Activated CD4-positive, alpha-beta T cell treated with anti-CD3 and anti-CD28 coated beads for 48 hours (primary cell): ENCODE measurements at places on chromosomes 16 and 17.

DNA sequence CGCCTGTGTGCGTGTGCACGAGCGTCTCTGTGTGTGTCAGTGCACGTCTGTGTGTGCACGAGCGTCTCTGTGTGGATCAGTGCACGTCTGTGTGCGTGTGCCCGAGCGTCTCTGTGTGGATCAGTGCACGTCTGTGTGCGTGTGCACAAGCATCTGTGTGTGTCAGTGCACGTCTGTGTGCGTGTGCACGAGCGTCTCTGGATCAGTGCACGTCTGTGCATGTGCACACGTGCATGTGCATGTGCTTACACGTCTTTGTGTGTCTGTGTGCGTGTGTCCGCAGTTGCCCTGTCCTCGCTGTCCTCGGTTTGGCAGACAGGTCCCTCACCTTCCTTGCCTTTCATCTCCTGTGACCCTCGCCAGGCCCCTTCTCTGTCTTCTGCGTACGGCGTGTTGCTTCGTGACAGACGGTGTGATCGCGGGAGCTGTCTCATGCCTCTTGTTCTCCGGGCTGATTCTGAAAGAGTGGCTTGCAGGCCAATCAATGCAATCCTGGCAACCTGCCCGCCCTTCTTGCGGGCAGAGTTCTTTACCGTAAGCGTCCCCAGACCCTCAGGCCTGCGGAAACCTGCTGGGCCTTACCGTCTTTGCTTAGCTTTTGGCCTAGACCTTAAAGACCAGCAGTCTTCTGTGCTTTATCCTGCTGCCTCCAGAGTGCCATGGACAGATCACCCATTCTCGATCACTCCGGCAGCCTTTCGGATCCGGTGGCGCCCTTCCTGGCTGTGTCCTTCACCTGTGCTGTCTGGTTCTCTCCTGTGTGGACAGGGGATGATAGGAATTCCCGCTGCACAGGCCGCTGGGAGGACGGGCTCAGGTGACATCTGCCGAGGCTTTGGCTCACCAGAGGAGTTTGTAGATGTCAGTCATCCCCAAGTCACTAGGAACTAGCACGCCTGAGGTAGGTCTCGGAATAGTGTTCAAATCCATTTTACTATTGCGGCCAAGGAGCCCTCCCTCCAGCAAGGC lies 18.5 kb downstream of the MLYCD start:
- DNase-seq, result no peak

DNA sequence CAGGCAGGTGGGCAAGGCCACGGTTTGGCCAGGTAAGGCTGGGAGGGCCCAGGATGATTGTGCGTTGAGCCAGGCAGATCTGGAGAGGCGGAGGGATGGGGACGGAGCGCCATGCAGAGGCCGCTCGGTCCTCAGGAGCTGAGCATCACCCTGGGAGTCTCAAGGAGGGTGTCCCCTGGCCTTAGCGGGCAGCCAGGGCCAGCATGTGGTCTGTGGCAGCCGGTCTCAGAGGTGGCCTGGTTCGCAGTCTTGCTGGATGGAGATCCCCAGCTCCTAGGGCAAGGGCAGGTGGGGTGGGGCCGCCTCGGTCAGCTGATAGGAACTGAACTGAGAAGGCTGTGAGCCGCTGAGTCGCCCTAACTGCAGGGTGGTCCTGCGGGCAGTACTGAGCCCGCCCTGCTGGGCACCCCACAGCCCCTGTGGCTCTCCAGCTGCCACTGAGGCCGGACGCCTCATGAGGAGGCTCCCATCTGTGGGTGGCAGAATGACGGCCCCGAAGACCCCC lies 11.6 kb upstream of the CDH15 start:
- DNase-seq, result no peak

GRCh38 chr17:36461330-36462110 lies 25.0 kb upstream of the ZNHIT3 start:
- no peak for DNase-seq

- no peak for DNase-seq
These were observed 37.3 kb downstream of the MMP15 start for GRCh38 chr16:58062821-58063220.

DNA sequence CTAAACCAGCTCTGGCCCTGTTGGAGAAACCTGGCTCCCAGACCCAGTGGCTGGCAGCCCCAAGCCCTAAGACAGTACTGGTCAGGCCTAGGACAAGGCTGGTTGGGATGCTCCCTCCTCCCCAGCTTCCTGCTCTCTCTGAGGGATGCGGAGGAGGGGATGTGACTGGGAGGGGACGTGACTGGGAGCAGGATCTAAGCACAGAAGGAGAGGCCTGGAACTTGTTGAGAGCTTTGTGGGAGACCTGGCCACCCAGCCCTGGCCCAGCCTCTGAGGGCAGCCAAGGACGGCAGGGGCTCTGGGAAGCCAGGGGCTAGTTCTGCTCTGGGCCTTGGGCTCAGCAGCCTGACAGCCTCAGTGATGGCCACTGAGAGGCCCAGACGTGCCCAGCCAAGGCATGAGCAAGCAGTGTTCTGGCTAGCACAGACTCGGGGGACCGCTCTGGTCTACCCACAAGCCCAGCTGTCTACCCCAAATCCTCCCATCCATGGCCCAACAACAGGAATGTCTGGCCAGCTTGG lies 22.8 kb downstream of the ATP6V0D1 start:
- DNase-seq, result no peak

DNA sequence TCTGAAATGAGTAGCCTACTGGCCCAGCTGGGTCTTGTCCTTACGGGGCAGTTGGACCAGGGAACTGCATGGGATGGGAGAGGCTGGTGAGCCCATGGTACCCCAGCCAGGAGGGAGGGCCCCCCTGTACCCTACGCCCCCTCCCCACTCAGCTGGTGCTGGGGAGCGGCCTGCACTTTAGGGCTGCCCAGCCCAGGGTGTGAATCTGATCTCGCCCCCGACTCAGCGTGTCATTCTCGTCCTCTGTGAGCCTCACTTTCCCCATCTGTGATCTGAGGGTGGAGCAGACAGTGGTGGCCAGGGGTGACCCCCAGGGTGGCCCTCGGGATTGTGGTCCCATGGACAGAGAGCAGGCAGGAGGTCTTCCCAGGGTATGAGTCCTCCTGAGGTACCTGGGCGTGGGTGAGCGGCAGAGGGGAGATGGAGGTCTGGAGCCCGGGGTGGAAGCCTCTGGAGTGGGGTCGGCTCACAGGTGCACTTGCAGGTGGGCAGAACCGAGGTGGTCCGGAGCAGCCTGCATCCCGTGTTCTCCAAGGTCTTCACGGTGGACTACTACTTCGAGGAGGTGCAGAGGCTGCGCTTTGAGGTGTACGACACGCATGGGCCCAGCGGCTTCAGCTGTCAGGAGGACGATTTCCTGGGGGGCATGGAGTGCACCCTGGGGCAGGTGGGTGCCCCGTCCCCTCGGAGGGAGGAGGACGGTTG lies 1.6 kb downstream of the CPNE7 start:
- DNase-seq, result no peak

GRCh38 chr17:30600830-30601494 lies 123.8 kb downstream of the GOSR1 start:
- peak; percentile 25 for DNase-seq

DNA sequence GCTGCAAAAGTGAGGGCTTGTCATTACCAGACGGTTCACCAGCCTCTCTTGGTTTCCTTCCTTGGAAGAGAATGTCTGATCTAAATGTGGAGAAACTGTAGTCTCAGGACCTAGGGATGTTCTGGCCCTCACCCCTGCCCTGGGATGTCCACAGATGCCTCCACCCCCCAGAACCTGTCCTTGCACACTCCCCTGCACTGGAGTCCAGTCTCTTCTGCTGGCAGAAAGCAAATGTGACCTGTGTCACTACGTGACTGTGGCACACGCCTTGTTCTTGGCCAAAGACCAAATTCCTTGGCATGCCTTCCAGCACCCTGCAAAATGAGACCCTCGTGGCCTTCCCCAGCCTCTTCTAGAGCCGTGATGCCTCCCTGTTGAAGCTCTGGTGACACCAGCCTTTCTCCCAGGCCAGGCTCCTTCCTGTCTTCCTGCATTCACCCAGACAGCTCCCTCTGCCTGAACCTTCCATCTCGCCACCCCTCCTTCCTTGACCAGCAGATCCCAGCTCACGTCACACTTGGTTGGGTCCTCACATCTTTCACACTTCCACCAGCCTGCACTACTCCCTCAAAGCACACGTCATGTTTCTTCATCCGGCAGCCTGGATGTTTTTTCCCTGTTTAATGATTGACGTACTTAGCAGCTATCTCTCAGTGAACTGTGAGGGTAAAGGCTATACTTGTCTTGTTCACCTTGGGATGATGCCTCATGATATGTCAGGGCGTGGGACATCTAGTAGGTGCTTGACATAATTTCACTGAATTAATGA lies 4.3 kb downstream of the ZNF768 start:
- no peak for DNase-seq

GRCh38 chr16:71354156-71354555 lies 4.4 kb upstream of the CALB2 start:
- DNase-seq, result no peak

DNA sequence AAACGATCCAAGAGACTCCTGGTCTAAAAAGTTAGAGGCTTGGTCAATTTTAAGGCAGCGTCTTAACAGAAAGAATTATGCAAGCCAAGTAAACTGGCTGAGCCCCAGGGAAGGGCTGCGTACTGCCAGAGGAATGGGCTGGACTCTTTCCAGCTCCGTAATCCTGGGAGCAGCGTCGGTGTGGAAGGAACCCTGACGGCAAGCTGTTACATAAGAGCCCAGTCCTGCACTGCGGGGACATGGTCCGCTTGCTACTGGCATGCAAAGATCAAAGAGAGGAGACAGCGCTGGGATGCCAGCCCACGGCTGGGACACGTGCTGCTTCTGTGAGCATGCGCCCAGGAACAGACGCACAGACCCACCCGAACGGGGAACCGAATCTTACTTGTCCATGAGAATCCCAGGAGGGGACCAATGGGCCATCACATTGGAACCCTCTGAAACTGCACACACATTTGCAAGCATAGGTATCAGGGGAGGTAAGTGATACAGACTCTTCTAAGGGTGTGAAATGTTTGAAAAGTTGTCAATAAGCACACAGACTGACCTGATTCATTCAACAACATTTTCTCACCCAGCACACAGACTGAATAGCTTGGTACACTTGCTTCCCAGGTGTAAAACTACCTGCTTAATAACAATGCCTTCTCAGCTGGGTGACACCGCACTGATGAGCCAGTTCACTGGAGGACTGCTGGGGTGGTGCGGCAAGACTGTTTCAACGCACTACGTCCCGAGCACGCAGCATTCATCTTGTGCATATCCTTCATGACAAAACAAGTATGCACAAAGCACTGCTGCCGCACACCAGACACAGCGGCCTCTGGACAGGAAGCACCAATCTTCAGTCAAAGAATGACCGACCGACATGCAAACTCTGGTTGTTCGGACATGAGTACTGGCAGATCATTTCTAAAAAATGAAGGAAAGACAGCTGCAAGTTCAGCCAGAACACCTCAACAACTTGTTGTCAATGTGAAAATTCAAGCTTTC lies 94.9 kb downstream of the ANKRD11 start:
- DNase-seq, result no peak

GRCh38 chr17:5872831-5873230 lies 197.3 kb upstream of the WSCD1 start:
- DNase-seq, result no peak

DNA sequence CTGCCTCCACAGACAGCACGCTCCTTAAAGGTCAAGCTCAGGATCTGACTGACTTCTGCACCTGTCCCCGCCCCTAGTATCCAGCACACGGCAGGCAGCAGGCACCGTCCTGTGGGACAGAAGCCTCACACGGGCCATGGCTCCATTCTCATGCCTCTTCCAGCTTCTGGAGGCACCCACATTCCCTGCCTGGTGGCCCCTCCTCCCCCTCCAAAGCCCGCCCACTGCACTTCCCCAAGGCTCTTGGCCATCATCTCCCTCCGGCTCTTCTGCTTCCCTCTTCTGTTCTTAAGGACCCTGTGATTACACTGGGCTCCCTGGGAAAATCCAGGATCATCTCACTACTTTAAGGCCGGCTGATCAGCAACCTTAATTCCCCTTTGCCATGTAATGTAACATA lies 3.5 kb downstream of the CANT1 start:
- no peak for DNase-seq

GRCh38 chr17:76530095-76530723 lies 7.3 kb downstream of the CYGB start:
- DNase-seq, result no peak

GRCh38 chr16:68370581-68371275 lies 59.9 kb downstream of the PRMT7 start:
- DNase-seq, result peak; percentile 45

DNA sequence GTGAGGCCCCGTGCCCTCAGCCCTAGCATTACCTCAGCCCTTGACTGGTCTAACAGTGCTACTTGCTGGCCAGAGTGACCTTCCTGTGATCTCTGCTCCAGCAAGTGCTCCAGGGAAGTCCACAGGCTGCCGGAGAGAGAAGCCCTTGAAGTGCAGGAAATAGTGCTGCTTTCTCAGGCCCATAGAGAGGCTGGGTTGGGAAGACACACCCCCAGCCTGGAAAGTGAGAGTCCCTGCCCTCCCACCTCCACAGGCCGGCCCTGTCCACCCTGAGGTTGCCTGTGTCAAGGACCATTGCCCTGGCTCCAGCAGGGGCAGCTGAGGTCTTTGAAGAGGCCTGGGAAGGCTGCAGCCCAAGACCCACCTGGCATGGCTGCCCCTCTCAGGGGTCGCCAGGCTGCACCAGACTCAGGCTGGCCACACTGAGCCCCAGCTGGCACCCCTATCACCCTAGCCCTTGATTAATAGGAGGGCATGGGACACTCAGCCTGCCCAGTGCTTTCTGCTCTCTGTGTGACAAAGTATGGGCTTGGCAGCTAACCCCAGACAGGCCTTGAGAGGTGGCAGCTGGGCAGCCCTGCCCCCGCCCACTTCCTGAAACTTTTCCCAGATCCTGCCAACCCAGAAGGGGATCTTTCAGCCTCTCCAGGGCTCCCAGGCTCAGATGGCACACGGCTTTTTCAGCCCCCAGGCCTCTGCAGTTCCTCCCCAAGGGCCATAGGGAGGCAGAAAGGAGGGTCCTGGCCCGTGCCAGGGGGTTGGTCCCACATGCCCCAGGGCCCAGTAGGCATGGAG lies 21.7 kb downstream of the ATP6V0D1 start:
- DNase-seq, result no peak

DNA sequence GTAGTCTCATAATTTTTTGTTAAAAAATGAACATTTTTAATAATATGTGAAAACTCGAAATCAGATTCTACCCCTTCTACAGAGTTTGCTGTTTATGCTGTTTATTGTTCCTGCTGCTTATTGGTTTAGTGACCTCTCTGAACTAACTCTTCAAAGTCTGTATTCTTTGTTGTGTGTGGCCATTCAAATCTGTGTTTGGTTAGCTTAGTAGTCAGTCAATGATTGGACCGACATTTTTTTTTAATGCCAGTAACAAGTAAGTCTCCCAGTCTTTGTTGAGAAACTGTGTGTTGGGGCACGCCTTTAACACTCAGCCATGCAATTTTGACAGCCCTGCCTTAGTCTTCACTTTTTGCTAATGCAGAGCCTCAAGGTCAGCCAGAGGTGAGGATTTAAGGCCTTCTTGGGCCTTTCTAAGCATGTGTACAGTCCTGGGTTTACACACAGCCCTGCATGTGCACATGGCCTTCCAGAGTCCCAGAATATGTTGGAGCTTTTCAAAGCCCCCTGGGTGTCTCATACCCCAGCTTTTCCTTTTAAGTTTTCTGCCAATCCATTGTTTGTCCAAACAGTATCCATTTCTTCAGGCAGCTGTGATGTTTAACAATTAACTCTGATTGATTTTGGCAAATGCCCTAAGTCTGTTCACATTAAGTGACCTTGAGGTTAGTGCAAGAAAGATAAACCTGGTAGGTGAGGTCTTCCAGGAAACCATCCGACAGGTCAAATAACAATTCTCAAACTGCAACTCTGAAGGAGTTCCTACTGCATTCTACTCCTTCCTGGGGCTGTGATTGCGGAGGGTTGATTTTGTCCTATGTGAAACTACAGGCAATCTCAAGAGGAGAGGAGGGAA lies 389.3 kb downstream of the PMP22 start:
- DNase-seq, result no peak
